ENCODE measurements at places on chromosomes 2 and 18.

GRCh38 chr2:51722311-51722710 is 690.4 kb upstream of the NRXN1 start:
- no peak for DNase-seq

DNA sequence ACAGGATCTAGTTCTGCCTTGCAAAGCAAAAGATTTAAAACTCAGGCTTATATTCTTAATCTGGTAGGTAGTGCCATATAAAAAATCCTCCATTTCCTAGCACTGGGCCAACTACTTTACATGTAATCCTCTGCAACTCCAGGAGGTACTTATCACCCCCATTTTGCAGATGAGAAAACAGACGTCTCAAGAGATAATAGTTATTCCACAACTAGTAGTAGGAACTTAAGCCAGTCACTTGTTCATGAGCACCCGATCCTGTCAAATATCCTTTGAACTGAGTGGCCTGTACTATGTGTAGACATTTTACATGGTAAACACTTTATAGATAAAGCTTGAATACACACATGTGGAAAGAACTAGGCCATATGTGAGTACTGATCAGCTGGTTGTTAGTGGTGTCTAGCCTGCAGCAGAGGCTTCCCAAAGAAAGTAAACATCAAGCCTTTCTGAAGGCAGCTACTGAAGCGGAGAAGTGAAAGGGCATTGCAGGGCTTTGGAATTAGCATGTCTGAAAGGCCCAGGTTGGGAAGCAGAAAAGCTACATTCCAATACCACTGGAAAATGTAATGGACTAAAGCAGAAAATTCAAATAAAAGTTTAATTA is 48.0 kb downstream of the NAB1 start:
- no peak for DNase-seq

GRCh38 chr2:23385748-23386338 is 864 bp downstream of the KLHL29 start:
- DNase-seq, result no peak

DNA sequence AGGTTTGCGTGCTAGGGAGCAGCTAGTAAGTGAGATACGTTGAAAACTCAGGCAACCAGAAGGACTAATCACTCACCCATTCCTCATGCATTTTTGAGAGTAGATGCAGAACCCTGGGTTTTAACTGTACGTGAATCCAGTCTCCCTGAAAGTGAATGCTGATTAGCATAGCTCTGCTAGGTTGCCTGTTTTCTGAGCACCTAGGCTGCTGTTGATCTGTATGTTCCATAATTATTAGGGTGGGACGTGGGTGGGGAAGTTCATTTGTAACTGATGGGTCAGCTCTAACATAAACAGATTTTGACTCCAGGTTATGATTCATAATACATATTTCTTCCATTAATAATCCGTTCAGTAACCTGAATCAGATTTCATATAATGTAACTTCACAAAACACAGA is 379.0 kb upstream of the FANCL start:
- no peak for DNase-seq

- no peak for DNase-seq
These were observed 69.2 kb upstream of the SLC9A2 start for GRCh38 chr2:102550151-102550550.

DNA sequence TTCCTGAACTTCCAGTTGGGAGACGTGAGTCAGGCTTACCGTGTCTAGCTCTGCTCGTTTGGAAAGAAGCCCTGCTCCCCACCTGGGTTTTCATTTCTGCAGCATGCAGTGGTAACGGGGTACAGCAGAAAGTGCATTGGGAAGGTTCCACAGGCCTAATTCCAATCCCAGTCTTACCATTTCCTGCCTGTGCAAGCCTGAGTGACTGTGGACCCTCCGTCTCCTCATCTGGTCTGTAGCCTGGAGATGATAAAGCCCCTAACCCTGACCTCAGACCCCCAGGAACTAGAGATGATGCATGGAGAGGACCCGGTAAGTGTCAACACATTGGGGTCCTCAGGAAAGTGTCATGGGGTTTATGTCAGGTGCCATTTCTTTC is 5.8 kb upstream of the PSD4 start:
- DNase-seq, result no peak

GRCh38 chr2:75928093-75928492 is 217.4 kb upstream of the GCFC2 start:
- no peak for DNase-seq

DNA sequence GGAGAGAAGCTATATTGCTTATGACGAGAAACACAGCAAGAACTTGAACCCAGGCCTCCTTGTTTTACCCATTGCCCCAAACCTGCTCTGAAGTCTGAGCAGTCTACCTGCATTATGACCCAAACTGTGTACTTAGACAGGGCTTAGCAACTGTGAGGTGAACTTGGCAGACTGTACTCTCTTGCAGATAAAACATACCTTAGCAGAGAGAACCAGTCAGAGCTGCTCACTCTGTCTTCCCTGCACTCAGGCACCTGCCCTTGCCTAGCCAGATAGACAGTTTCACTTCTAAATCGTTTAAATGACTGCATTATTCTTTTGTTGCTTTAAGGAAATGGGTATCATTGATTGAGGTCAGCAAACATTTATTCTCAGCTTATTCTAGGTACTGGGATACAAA is 20.3 kb downstream of the ITPRID2 start:
- no peak for DNase-seq

- no peak for DNase-seq
These were observed 907.6 kb downstream of the EPHA4 start for GRCh38 chr2:220664272-220665107.

GRCh38 chr2:176331646-176332045 is 62.4 kb downstream of the MTX2 start:
- no peak for DNase-seq

GRCh38 chr18:23574611-23575308 is 11.5 kb downstream of the NPC1 start:
- DNase-seq, result no peak
